Naive thymus-derived CD8-positive, alpha-beta T cell (primary cell): ENCODE measurements at places on chromosomes 3 and 15.

- DNase-seq, result no peak
Measured at GRCh38 chr3:158532099-158532734, 38.8 kb upstream of the MLF1 start.

GRCh38 chr3:115784739-115785536 is 161.6 kb downstream of the GAP43 start:
- DNase-seq, result no peak

- DNase-seq, result no peak
Measured at GRCh38 chr3:5264896-5265770, 77.6 kb downstream of the EDEM1 start.

DNA sequence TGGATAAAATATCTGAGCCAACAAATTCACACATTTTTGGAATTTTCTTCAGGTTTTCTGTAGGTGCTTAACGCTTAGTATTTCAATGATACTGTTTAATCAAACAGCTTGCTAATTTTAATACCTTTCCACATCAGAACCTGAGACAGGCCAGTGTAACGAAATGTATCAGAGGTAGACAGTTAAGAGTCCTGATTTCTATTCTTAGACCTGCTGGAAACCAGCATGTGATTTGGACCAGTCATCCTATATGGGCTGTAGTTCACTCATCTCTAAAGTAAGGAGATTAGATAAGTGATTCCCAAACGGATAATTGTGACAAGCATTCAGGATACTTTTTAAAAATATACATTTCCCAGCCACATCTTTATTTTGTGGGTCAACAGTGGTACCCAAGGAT is 18.4 kb downstream of the ARL6IP5 start:
- no peak for DNase-seq

- DNase-seq, result no peak
Measured at GRCh38 chr3:119279101-119279554, 15.1 kb upstream of the ARHGAP31 start.

DNA sequence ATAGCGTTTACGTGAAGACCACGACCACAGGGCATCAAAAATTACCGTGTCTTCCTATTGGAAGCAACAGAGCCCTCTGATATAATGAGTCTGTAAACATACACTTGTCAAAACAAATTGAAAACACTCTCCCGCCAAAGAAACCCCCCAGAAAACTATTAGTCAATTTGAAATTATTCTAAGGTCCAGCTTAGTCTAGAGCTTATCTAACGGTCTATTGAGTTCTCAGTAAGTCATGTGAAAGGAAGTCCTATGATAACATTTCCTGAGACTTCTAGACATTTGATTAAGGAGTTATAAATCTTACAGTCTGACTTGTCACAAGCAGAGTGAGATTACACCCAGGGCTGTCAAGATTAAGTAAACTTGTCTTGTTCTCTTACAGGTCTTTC is 356.3 kb downstream of the FOXP1 start:
- no peak for DNase-seq

GRCh38 chr15:92818651-92819277 is 81.4 kb upstream of the CHD2 start:
- DNase-seq, result no peak

- DNase-seq, result no peak
Measured at GRCh38 chr15:54722342-54722986, 474.3 kb downstream of the RSL24D1 start.

DNA sequence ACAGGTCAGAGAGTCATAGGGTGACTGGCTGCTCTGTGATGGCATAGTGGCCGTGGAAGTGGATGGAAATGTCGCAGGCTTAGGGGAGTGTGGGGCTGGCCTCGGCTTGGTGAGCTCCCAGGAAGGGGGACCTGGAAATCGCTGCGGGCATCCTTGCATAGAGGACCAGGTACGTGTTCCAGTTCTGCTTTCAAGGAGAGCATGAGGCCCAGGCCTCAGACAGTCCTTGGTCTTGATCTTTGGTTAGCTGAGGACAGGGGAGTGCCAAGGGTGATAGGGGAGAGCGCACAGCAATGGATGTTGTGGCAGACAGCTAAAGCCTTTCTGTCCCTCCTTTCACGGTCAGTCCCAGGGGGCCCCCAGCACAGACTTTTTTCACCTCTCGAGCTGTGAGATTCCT is 110.5 kb downstream of the SNRPN start:
- DNase-seq, result no peak

GRCh38 chr3:72088486-72089025 is 303.6 kb upstream of the PROK2 start:
- DNase-seq, result no peak

GRCh38 chr15:57158589-57158988 is 217.7 kb upstream of the CGNL1 start:
- DNase-seq, result no peak

- no peak for DNase-seq
Measured at GRCh38 chr3:79653266-79653830, 114.5 kb downstream of the ROBO1 start.

- no peak for DNase-seq
Measured at GRCh38 chr15:72825829-72826228, 42.3 kb upstream of the ADPGK start.

DNA sequence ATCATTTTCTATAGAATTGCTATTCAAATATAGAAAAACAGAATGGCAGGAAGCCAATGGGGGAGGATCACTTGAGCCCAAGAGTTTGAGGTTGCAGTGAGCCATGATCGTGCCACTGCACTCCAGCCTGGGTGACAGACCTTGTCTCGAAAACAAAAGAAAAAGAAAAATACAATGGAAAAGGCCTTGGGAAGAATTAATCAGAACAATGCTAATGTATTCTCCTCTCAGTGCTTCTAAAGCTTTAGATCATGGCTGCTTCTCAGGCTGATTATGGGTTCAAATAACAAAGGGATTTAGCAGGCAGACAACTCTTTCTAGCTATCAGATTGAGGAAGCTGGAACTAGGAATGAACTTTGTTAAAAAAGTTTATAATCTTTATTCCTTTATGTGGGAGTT is 115.8 kb downstream of the PDCD6IP start:
- no peak for DNase-seq

- no peak for DNase-seq
Measured at GRCh38 chr3:64616953-64617352, 70.8 kb downstream of the ADAMTS9 start.

GRCh38 chr15:91909574-91909973 is 56.1 kb downstream of the SLCO3A1 start:
- DNase-seq, result no peak

DNA sequence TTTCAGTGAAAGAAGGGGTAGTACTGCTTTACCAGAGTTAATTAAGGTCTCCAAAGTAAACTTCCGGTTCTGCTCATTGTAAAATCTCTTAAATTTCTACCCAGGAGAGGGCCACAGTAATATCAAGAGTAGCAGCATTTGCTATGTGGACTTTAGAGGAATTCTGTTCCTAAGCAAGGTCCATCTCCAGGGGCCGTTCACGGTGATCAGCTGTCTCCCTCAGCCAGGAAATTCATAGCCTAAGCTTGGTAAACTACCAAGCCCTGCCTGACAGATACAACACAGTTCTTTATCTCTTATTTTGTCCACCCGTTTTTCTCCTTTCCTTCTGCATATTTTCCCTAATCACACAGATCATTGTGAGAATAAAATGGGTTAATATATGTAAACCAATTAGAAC is 2.3 kb downstream of the DUT start:
- no peak for DNase-seq

DNA sequence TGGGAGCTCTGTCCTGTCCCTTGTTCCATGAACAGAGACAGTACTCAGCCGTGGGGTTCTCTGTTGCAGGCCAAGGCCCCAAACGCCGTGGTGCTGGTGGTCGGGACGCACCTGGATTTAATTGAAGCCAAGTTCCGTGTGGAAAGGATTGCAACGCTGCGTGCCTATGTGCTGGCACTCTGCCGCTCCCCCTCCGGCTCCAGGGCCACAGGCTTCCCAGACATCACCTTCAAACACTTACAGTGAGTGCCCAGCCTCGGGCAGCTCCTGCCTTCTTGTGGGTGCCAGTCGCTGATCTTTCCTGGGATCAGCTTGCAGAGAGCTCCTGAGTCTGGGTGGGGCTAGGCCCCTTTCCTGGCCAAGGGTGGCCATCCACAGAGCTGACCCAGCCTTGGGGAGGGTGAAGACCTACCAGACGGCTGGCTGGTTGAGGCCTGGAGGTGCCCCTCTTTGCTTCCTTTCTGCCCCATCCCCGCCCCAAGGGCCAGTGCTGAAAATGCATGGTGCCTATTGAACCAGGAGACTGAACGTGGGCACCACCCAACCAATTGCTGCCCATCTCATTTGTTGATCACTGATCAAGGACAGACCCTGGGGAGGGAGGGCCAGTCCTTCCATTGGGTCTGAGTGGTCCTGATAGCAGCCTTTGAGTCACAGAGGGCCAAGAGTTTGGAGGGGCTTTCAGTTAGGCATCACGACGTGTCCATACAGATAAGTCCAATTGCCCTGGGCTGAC is 106.9 kb downstream of the LRRK1 start:
- no peak for DNase-seq

DNA sequence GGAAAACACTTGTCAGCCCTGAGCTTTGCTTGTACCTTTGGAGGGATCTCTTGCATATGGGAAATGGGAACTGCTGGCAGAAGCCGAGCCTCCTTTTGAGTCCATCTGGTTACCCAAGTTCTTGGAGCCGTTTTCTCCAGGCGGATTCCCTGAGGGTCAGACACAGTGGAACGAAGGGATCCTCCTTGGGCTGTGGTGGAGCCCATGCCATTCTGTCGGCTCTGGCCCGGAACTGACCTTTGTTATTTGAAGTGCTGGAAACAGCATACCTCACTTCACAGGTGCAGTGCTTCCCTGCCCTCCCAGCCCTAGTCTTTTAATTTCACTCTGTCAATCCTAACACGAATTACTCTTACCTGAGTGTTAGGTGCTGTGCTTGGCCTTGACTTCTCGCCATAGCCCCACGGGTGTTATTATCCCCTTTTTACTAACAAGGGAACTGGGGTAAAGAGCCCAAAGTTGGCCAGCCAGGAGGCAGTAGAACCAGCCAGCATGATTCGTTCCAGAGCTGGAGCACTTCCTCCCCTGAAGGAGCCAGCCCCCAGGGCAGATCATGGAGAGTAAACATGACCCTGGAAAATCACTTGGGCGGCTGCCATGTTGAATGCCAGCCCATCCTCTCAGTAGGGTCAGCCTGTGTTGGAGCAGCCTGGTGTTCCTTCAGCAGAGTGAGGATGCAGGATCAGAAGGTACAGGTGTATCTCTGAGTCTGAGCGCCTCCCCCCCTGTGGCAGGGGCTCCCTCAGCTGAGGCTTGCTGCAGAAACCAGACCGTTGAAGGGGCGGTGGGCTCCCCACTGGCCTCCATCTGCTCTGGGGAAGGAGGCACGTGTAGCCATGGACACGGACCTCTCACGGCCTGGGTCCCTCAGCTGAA is 143.2 kb downstream of the DNAJB8 start:
- peak; percentile 53 for DNase-seq

GRCh38 chr15:29711531-29711930 is 110.7 kb downstream of the TJP1 start:
- DNase-seq, result no peak

DNA sequence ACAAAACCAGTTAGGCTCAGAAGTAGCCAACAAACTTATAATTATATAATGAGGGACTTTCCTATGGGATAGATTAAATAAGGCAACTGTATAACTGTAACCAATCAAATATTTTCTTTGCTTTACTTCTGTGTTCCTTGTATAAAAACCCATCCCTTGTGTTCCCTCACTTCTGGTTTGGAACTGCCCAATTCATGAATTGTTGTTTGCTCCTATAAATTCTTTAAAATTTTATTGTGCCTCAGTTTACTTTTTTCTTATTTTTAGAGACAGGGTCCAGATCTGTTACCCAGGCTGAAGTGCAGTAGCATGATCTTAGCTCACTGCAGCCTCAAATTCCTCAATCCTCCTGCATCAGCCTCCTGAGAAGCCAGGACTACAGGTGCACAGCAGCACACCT is 155.7 kb downstream of the SMAD6 start:
- DNase-seq, result no peak

DNA sequence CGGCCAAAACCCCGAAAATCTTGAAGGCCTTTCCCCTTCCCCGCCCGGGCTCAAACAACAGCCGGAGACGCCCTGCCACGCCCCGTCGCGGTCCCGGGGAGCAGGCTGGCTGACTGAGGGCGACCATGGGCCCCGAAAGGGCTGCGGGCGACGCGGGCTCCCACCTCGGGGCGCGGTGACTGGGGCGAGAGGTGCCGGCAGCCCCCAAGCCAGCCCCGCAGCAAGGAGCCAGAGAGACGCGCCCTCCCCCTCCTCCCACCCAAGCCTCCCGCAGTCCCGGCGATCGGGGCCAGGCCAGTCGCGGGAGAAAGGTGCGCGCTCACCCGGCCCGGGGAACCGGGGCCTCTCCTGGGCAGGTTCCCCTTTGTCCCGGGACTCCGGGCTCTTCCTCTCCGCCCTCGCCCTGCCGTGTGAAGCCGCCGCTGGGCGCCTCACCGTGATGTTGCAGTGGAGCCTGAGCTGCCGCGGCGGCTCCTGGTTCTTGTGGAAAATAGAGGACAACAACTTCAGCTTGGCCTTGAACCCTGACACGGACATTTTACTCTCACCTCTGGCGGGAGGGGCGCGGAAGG is 30.6 kb upstream of the ZSCAN2 start:
- DNase-seq, result peak; percentile 68

DNA sequence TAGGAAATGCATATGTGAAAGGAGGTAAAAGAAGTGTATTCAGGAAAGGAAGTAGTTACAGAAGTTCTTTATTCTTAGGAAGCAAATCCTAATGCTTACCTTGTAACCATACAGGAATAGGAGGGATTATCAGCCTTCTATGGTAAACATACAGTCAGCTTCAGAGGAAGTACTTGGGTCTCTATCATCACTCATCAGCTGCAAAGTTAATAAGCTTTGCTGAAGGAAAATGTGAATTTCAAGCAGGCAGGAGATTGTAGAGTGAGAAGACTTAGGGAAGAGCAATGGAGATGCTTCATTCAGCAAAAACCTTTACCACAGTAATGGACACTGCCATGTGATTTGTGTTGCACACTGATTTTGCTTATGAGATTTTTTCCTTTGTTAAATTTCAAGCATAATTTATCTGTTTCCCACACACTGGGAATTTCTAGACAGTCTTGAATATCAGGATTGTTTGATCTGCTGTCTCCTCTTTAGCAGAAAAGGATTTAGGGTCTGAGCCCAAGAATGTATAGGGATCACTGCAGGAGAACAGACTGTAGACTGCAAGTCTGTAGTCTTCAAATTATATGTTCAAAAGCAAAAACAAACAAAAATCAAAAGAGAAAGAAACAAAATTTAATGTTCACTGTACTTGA is 150.8 kb downstream of the ZNF609 start:
- DNase-seq, result no peak

- no peak for DNase-seq
Measured at GRCh38 chr3:65831733-65832425, 206.8 kb downstream of the MAGI1 start.

- peak; percentile 38 for DNase-seq
Measured at GRCh38 chr15:65101411-65101890, 13.5 kb downstream of the UBAP1L start.
